AG10803 (cell line): ENCODE measurements at places on chromosomes 2 and 18.

- DNase-seq = peak; percentile 1
These were observed 568.3 kb downstream of the LRRTM4 start for GRCh38 chr2:76953733-76954347.

DNA sequence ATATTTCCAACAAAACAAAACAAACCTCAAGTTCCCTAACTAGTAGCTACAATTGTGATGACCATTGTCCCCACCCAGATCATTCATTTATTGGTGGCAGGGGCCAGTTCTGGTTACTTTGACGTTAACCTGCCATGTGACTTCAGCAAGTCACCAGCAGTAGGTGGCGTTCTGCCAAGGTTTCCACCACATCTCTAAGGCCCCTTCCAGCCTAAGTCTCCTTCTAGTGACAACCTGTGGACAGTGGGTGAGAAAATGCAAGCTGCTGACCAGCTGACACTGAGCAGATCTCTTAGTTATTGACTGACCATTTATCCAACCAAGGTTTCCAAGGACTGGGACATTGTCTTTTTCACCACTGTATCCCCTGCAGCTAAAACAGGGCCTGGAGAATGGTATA is 98.4 kb downstream of the GPR39 start:
- no peak for DNase-seq

DNA sequence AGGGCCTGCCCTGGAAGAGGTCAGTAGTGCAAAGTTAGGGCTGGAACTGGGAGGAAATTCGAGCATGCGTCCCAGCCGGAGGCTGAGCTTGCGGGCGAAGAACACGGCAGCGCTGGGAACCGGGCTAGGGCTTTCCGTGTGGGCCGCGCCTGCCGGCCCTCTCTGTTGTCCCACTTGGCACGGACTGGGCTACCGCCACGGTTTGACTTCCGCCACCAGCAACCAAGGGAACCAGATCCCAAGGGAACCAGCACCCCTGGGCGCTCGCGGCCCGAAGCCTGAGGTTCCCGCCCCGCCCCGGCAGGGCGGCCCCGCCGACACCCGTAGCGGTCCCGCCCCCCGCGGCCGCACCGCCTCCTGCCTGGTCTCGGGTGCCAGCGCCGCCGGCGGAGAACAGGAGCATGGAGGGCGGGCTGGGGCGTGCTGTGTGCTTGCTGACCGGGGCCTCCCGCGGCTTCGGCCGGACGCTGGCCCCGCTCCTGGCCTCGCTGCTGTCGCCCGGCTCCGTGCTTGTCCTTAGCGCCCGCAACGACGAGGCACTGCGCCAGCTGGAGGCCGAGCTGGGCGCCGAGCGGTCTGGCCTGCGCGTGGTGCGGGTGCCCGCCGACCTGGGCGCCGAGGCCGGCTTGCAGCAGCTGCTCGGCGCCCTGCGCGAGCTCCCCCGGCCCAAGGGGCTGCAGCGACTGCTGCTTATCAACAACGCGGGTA is at the start of gene SPR:
Gene SPR (plus strand): TSS at position 377 of the 708 bp plus-strand sequence. CDS start 25 bp downstream, at position 402.
- DNase-seq = peak; percentile 54

DNA sequence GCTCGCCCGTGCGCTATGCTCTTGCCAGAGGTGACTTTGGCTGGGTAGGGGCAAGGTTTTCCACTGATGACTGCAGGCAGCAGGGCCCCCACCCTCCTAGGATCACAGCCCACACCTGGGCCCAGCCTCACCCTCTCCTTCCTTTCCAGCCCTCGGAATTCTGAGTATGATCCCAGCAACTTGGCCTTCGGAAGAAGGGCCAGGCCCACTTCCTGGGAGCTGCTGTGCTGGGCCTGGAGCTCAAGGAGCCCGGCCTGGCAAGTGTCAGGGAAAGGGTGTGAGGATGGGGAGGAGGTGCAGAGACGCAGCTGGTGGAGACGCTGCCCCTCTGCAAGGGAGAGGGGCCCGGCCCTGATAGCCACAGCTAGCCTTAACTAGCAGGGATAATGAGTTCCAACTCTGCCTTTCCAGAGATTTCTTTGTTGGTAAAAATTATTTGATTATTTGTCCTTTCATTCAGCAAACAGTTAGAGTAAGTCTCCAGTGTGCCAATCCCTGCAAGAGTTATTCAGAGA is 1.7 kb upstream of the CNDP1 start:
- DNase-seq = no peak

DNA sequence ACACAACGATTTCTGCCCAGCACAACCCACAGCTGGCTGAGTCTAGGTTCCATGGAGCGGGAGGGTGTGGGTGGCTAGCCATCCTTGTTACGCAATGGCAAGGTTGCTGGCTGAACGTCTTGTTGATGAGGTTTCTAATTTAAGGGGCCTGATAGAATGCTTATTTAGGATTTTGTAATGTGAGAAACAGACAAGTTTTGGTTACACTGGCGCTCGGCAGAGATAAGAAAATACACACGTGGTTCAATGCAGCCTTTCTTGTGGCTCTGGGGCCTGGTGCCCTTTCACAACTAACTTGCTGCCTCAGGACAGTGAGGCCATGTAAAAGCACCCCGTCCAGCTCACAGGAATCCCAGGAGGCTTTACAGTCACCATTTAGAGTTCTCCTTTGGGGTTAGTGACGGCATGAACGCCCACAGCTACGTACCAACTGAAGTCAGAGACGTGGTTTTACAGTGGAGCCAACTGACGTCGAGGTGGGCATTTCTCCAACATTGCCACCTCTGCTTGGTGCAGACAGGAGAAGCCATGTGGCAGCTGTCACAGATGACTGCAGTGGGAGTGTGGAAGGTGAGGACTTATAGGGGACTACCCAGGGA is 29.7 kb upstream of the PIEZO2 start:
- DNase-seq = peak; percentile 92

- peak; percentile 92 for DNase-seq
These were observed 211.9 kb downstream of the AGPS start for GRCh38 chr2:177604271-177605065.

GRCh38 chr2:31267437-31268120 is 33.6 kb downstream of the EHD3 start:
- DNase-seq = no peak

- DNase-seq = no peak
These were observed 86.0 kb downstream of the SPP2 start for GRCh38 chr2:234136461-234136860.

- no peak for DNase-seq
These were observed 329.0 kb upstream of the LRATD1 start for GRCh38 chr2:14303366-14304115.

DNA sequence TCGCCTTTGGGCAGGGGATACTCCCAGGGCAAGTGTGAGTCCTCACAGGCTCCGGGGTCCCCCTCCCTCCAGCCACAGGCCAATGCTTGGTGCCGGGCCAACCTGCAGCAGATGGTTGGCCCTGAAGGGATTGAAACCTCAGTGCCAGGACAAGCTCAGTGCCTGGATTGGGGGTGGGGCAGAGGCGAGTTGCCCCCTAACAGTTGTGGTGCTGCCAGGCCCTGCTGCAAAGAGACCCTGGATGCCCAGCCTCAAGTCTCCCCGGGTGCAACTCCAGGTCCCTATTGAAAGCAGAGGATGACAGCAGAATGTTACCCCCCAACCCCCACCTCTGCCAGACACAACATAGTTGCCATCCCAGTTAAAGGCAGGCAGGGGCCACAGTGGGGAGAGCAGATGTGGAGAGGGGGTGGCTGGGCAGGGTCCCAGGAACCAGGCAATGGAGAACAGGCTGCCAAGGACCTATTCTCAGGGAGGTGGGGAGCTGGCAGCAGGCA is 9.5 kb upstream of the RNF103 start:
- DNase-seq = no peak
